ENCODE measurements at places on chromosomes 12 and 14. TPM values are rescaled to one million over a fixed set of nuclear protein-coding genes. Genes with fewer than 3 reads are reported as not detected.

- no peak for DNase-seq
Measured at GRCh38 chr14:53462931-53463778, 310.0 kb upstream of the DDHD1 start.

- peak; percentile 40 for DNase-seq
Measured at GRCh38 chr12:52119398-52120254, 40.1 kb downstream of the SMIM41 start.

ZNF385A gene
- polyA plus RNA-seq = 3.1 TPM

- no peak for DNase-seq
Measured at GRCh38 chr14:84581041-84581440, 948.9 kb upstream of the FLRT2 start.

GRCh38 chr12:3137268-3137781 is 60.1 kb downstream of the TSPAN9 start:
- DNase-seq = peak; percentile 74

LBHD2 gene
- polyA plus RNA-seq = not detected

DNA sequence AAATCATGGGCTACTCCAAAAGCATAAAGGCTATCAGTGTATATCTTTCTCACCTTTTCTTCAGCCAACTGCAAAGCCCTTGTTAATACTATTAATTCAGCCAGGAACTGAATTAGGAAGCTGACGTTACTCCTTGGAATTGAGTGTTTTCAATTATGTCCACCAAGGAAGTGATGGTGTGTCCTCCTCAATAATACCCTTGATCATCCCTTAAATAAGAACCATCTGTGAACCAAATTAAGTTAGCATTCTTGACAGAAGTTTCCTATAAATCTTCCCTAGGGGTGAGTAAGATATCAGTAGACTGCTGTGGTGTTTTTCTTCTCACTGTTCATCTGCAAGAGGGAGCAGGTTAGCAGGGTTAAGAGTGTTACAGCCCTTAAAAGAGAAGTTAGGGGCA is 252.3 kb upstream of the AVPR1A start:
- no peak for DNase-seq

- peak; percentile 76 for DNase-seq
Measured at GRCh38 chr12:89980236-89980635, 271.6 kb upstream of the ATP2B1 start.

- DNase-seq = no peak
Measured at GRCh38 chr12:96234591-96235483, 40.7 kb downstream of the ELK3 start.

- DNase-seq = peak; percentile 40
Measured at GRCh38 chr12:43273467-43273866, 278.5 kb downstream of the ADAMTS20 start.
